Mesenteric fat pad (tissue), 1 donor: ENCODE measurements at places on chromosomes 12 and 14. TPM values are rescaled to one million over a fixed set of nuclear protein-coding genes. Genes with fewer than 3 reads are reported as not detected.

DNA sequence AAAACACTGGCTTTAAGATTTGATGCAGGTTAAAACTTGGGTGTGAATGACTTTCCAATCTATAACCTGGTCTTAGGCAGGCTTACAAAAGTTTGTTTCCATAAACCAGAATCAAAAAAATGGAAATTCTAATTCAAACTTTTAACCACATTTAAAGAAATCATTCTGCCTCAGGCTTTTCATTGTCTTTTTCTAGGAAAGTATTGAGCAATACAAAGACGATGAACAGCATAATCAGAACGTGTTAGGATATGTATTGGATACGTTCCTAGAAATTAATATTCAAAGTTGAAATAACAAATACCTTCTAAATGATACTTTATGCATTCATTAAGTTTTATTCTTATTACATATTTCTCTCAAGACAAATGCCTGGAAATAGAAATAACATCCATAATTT is 172.9 kb downstream of the CEP128 start:
- no peak for DNase-seq

- DNase-seq: no peak
These were observed 84.6 kb downstream of the ARL6IP4 start for GRCh38 chr12:123064885-123065619.

RPGRIP1 gene
- 0.80 TPM for total RNA-seq

GRCh38 chr14:71472356-71473340 is 459.6 kb upstream of the RGS6 start:
- DNase-seq: no peak

LUM gene
- 170 TPM for total RNA-seq

GRCh38 chr14:67581643-67582042 is 18.4 kb downstream of the PIGH start:
- no peak for DNase-seq

GRCh38 chr12:51323317-51323960 is 535 bp downstream of the BIN2 start:
- no peak for DNase-seq

DNA sequence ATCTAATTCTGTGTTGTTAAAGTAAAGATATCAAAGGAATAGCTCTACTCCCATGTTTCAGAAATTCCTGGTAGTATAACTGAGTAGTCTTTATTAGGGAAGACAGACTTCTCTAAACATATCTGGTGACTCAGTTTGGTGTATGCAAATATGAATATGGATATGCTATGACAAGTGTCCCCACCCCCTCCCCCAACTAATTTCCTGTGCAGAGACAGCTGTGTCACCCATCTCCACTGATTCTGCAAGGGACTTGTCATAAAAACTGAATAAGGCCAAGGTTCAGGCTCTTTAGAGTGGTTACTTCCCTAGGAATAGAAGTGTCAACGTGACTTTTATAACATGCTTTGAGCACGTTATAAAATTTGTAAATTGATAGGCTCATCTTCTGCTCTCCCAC is 429.1 kb downstream of the DAD1 start:
- no peak for DNase-seq

- DNase-seq: no peak
These were observed 6.8 kb upstream of the RNU7-1 start for GRCh38 chr12:6936636-6937480.

DNA sequence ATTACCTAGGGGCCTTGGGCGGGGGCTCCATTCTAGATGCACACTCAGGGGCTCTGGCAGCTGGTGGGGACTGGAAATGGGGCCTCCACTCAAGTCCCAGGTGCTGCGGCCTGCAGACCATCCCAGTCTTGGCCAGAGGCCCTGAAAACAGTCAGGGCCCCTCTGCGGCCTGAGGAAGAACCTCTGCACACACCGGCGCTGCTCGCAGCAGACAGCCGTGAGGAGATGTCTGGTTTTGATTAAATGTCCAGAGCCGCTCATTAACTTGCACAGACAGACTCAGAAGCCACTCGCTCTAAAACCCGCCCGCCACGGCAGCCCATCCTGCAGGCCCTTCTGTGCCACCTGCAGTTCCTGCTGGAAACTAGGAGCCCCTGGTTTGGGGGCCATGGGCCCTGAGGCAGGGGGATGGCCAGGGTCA is 36.4 kb upstream of the NCOR2 start:
- DNase-seq: no peak

FLVCR2 gene
- total RNA-seq: 9.5 TPM

- no peak for DNase-seq
These were observed 1.6 kb downstream of the GSG1 start for GRCh38 chr12:13101821-13102375.

CRADD gene
- total RNA-seq: 20.4 TPM

GRCh38 chr12:15526033-15526432 is 203.7 kb downstream of the PTPRO start:
- no peak for DNase-seq

PIWIL1 gene
- total RNA-seq: not detected

GRCh38 chr14:103122947-103123633 is at the start of gene TNFAIP2:
Gene TNFAIP2 (plus strand): TSS chr14:103123461. CDS start chr14:103126458, 2,997 bp downstream.
- DNase-seq: no peak

GRCh38 chr14:40525314-40525713 is 1081.4 kb upstream of the LRFN5 start:
- DNase-seq: no peak

SNRPF gene
- 15.7 TPM for total RNA-seq

DNA sequence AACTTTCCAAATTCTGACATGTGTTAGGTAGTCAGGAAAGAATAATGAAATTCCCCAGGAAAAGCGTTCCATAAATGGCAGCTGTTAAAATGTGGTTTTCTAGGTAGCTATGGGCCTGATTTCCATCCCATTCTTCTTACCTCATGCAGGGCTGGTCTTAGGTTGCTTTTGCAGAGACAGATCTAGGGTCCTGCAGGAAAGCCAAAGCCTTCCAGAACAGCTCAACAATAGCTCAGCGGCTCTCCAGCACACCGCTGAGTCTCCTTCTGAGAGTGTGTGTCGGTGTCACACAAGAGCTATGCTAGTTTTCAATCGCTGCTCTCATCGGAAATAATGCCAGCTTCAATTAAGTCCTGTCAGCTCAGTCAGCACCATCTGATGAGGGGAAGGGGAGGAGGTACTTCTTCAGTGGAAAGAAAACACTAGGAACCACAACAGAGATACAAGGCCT is 106.7 kb downstream of the TMEM30B start:
- no peak for DNase-seq

DNA sequence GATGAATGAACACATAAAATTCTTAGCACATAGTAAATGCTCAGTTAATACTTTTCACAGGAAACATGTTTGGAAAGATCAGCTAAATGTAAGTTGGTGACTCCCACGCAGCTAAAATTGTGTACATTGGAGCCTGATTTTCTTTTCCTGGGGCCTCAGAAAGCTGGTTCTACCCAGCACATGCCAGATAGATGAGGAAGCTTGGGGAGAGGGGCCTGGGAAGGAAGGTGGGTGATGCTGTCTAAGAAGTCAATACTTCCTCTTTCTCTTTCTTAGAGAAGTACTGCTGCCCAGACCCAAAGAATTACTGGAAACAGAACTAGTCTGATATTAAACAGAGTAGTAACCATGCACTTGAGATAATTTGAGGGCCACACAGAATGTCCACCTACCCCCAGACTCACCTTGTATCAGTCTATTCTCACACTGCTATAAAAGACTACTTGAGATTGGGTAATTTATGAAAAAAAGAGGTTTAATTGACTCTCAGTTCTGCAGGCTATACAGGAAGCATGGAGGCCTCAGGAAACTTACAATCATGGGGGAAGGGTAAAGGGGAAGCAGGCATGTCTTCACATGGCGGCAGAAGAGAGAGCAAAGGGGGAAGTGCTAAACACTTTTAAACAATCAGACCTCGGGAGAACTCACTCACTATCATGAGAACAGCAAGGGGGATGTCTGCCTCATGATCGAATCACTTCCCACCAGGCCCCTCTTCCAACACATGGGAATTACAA is 123.3 kb upstream of the MED13L start:
- DNase-seq: no peak

DNA sequence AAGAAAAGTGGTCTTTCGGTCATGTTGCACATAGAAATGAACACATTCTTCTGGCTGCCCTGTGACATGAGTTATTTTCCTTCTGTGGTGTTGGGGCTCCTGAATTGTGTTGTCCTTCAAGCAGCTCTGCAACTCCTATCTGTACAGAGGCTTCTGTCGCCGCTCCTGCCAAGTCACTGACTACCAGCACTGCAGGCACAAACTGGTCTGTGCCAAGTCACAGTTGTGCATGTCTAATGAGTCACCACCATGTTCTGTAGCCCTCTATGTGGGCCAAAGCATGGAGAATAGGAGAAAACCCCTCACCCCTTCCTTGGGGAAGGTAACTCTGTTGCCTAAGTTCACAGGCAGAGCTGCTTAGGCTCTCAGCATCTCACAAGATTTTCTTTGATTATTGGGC is 283.3 kb downstream of the RPL10L start:
- no peak for DNase-seq

DNA sequence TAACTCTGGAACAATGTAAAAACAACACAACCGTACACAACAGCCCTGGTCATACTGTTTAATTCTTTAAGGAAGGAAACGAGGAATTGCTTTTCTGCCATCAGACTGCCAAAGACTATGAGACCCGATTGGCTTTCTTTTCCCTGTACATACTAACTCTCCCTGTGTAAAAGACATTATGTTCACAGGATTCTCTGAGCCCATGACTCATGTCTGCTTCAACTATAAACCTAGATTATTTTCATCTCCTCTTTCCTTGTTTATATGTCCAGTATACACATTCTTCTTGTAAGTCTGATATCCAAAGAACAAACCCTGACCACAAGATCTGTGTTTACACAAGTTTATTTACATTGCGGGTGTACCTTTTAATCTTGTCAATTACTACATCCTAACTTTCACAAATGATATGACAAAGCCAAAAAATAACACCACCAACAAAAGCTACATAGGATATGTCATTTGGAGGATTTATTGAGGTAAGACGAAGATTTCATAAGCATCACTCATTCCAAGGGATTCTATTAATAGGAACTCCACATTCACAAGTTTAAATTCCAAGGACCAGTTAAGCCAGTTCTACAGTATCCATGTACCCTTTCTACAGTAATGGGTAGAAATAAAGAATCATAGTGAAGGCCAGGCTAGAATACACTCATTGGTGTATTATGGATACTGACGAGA is 67.3 kb downstream of the STXBP6 start:
- no peak for DNase-seq

DNA sequence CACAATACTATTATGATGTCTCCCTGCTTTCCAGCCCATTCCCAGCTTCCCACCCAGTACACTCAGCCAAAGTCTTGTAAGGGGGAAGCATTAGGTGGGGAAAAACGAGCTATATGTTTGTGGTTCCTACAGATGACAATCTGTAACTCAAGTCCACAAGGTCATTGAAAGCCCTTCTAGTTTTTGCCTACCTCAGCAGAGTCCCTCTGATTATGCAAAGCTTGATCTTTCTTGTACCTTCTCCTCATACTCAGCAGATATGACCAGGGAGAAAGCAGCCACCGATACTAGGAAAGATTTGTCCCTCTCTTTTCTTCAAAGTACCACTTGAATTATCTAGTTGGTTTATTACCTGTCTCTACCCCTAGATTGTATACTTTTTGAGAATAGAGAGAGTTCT is 10.6 kb downstream of the CMAS start:
- DNase-seq: no peak

OR4E2 gene
- not detected for total RNA-seq

- DNase-seq: no peak
These were observed 20.6 kb upstream of the CEP170B start for GRCh38 chr14:104844306-104845032.

ZNF84 gene
- 19.2 TPM for total RNA-seq

DNA sequence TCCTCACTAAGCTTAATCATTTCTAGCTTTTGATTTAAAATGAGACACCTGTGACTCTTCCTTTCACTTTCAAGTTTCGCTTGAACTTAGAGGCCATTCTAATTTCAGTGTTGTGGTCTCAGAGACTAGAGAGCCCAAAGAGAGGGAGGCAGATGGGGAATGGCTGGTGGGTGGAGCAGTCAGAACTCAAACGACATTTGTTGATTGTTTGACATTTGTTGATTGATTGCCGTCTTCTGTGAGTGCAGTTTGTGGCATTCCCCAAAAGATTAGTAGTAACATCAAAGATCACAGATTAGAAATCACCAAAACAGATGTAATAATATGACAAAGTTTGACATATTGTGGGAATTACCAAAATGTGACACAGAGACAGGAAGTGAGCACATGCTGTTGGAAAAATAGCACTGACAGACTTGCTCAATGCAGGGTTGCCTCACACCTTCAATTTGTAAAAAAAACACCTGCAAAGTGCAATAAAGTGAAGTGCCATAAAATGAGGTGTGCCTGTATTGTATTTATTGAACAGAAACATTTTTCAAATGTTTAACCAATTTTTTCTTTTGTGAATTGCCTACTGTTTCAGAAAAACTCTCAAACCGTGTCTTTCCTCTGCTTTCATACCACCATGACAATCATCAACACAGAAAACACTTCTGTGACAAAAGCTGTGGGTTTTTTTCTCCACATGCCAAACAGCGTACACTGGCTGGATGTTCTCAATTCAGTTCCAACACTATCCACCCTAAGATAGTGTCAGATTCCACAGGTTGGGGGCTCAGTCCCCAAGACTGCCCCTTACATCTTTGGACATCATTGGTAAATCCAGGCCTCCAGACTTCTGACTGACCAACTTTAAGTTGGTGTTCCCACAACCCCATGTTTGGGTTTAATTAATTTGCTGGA is 376.3 kb upstream of the RGS6 start:
- no peak for DNase-seq

TSHR gene
- 0.39 TPM for total RNA-seq

GRCh38 chr12:39319180-39319579 is 123.7 kb downstream of the KIF21A start:
- DNase-seq: no peak

FBXW8 gene
- 12.8 TPM for total RNA-seq

DNA sequence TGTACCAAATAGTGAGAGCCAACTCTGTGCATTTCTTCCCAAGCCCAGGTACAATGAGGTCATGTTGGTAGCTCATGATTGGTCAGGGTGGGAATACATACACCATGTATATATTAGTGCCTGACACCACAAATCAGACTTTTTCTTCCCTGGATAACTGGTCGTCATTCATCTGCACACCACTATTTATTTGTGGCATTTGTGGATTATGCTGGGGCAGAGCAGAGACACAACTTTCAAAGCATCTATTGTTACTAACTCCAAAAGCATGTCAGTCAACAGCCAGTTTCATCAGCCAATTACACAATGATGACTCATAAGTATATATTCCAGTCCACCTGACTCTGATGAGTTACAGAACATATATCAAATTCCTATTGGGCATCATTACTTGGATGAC is 181.7 kb downstream of the ADAMTS20 start:
- DNase-seq: no peak
